GM12864 (cell line): ENCODE measurements at places on chromosomes 6 and 20.

GRCh38 chr6:235763-236360, 56.4 kb upstream of the DUSP22 start:
- no peak for DNase-seq

GRCh38 chr6:143745166-143746133, 67.7 kb downstream of the PHACTR2 start:
- no peak for DNase-seq

- DNase-seq = no peak
Measured at GRCh38 chr20:20566516-20566915, 145.9 kb downstream of the RALGAPA2 start.

DNA sequence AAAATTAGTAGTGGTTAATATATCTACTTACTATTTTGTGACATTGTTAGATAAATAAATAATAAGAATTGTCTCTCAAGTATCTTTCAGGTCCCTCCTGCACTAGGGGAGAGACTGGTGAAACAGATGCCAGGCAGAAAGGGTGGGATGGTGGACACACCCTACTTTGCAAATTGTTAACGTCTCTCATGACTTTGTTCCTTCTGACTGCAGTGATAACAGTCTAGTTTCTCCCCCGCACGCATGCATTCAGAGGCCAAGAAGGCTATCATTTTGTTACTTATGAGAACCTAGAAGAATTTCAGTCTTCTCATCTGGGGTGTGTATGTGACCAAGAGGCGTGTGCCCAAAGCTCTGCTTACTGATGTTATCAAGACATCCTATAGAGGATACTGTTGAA, 152.3 kb downstream of the EDN1 start:
- DNase-seq = no peak

DNA sequence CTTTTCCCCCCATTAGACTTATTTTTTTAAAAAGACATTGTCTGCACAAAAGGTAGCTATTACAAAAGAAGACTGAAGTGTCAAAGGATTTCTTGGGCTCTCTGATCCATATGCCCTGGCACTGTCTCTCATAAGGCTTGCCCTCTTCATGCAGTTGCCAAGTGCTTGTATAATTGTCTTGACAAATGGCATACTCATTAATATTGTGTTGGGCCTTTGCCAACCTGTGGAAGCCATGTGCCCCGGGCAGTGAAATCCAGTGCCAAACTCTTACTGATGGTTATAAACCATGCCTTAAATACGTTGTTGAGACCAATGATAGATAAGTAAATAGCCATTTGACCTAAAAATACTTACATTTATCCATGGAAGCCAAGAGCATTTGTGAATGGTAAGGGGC, 98.1 kb downstream of the FARS2 start:
- DNase-seq = no peak

DNA sequence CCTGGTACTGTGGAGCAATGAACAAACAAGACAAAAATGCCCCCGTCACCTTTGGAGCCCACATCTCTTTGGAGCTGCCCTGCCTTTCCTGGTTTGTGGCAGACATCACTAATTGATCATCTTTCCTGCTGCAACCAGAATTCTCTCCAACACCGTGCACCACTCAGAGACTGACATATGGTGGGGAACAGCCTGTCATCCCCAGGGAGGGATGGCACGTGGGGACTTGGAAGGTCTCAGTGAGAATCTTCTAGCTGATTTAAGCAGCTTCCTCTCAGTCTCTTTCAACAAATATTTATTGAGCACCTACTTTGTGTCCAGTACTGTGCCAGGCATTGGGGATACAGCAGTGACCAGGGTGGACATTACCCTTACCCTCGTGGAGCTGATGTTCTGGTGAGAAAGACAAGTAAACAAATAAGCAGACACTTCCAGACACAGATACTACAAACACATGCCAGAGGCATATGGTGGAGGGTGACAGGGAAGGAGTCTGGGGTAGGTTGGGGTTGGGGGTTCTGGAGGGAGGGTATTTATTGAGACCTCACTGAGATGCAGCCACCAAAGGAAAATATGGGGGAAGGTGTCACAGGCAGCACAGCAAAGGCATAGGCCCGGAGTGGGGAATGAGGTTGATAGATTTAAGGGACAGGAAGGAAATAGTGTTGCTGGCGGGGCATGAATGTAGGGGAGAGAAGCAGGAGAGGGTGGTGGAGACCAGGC, 82.3 kb downstream of the CEBPB start:
- DNase-seq = no peak

GRCh38 chr20:43751167-43752050, 24.6 kb upstream of the GTSF1L start:
- peak; percentile 97 for DNase-seq

DNA sequence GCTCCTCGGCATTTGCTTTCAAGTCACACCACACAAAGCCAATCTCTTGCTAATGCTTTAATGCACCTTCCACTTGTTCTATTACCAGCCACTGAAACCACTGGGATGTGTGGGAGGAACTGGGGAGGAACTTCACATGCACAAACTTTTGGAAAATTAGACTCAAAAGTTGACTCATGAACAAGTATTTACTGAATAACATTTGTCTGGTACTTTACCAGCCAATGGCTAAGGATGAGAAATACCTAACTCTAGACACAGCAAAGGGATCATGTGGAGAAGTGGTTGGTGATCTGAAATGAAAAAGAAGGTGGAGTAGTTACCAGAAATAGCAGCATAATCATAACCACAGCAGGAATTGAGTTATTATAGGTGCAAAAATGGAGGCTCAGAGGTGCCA, 554.0 kb upstream of the NOX3 start:
- no peak for DNase-seq

GRCh38 chr6:57195457-57195856, 23.3 kb downstream of the BAG2 start:
- no peak for DNase-seq

GRCh38 chr20:10861090-10861489, 187.3 kb upstream of the JAG1 start:
- no peak for DNase-seq

DNA sequence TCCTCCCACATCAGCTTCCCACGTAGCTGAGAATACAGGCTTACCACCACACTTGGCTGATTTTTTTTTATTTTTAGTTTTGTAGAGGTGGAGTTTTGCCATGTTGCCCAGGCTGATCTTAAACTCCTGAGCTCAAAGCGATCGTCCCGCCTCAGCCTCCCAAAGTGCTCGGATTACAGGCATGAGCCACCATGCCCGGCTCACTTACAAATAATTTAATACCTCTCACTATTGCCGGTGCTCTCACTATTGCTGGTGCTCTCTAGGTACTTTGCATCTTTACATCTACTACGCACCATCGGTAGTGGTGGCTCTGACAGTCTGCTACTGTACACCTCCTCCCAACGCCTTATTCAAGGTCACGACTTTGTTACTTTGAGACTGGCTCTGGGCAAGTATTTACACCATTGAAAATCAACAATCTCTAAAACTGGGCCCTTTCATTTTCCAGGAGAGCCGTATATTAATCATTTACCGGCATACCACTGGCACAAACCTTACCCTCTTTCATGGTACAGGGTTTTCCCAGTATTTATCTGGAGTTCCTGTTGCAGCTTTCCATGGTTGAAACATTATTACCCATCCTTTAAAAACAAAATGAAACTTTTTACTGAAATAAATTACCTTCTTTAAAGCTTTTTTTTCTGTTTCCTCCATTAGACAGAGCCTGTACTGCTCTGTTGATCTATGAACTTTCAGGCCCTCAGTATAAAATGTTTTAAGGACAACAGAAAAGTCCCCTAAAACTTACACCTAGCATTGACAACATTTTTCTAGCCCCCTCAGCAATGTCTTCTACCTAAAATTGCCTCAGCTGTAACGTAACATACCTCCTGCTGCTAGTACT, 259.6 kb upstream of the PLCB4 start:
- DNase-seq = no peak

GRCh38 chr20:47546184-47547033, 44.7 kb downstream of the NCOA3 start:
- DNase-seq = no peak

DNA sequence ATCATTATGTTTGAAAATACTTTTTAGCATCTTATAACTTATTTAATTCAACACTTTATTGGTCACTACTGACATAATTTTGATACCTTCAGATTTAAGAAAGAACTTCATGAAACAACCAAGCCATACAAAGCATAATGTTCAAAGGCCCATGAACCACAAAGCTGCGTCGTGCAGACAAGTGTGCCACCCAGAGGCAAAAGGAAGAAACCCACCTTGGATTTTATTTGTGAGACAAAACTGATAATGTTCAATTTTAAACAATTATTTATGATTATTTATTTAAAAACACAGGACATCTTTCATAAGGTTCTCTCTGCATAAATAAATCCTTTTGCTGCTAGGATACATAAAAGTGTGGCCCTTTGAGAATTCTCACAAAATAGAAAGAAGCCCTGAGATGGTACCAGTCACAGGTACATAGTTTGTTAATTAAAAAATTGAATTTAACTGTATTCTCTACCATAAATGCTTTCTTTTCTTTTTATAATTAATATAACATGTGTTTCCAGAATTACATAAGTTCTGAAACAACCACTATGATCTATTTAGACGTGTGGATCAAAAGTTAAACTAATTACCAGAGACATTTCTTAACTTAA, 143.7 kb downstream of the RALGAPA2 start:
- no peak for DNase-seq
